ENCODE measurements at places on chromosomes 1 and 21.

DNA sequence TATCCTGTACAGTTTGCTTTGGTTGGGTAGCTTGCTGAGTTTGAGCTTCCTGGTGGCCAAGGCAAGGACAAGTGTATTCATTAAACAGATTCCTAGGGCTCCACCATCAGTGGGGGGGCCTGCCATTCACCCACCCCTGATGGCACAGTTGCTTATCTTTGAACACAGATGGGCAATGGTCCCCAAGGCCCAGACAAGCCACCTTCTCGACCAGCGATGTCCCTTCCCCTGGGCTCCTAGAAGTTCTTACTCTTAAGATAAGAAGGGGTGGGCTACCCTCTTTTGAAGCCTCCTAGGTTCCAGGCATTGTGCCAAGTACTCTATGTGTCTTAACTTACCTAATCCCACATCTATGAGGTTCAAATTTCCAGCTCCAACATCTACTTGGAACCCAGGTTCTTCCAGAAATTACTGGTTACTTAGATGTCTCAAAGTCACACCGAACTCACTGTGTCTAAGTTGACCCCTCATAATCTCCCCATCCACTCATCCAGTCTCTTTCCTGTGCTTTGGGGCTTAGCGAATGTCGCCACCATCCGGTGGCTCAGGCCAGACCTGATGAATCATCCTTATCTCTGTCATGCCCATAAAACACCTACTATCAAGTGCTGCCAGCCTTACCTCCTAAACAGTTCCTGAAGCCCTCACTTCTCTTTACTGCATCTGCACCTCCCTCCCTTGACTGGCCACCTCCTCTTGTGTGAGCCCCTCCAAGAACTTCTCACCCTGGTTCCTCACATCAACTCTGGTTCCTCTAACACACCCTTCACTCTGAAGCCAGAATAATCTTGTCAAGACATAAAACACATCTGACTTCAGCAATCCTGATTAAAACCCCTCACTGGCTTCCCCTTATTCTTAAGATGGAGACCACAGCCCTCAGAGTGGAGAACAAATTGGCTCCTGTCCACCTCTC lies 50.1 kb downstream of the KLHDC7A start:
- DNase-seq: no peak

- peak; percentile 60 for DNase-seq
Measured at GRCh38 chr1:43530483-43531106, at the start of gene PTPRF. PTPRF (plus strand) TSS chr1:43530883; CDS start chr1:43545076, 14,193 bp downstream.

DNA sequence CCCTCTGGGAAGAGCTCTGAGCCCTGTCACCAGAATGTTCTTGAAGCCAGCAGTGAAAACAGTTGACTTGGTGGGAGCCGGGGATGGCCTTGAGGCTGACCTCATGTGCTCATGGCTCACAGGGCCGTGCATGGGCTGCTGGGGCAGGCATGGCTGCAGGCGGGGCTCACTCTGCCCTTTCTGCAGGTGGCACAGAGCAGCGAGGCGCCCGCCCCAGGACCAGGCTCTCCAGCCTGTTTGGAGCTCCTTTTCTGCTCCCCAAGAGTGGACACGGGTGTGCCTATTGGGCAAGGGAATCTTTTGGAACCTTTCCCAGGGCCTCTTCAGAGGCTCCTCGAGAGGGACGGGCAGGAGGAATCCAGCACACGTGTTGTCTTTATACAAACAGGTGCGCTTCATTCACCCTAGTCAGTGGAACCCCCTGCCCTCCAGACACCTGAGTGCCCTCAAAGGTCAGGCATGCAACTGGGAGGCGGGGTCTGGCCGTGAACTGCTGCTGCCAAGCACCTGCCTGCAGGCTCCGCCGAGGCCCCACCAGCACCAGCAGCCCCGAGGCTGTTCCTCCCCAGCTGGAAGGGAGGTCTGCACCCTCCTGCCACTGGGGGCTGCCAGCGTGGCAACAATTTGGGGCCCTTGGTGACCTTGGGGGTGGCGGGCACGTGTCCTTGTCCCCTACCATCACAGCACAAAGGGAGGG lies 2.6 kb upstream of the TTC34 start:
- no peak for DNase-seq

- DNase-seq: no peak
Measured at GRCh38 chr1:209873067-209873799, 45.5 kb downstream of the UTP25 start.

DNA sequence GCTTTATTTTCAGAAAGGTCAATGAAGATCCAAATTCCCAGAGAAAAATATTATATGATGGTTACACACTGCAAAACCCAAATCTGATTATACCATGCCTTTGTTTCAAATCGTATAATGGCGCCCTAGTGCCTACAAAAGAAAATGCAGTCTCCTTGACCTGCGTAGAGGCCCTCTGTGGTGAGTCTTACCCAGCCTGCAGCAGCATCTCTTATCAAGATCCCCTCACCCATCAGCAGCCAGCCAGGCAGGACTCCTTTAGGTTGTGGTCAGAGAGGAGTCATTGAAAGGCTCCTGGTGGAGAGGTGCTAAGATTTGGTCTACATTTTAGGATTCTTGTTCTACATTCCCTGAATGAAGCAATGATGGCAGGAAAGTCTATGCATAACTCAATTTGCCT lies 23.7 kb upstream of the DAB1 start:
- DNase-seq: no peak
